Activated CD4-positive, alpha-beta memory T cell treated with anti-CD3 and anti-CD28 coated beads, Interleukin-2, amount 10 ng/mL, durations not matched to agents 7 days and 5 days (primary cell): ENCODE measurements at places on chromosomes 2 and 18. TPM values are rescaled to one million over a fixed set of nuclear protein-coding genes. Genes with fewer than 3 reads are reported as not detected.

DNA sequence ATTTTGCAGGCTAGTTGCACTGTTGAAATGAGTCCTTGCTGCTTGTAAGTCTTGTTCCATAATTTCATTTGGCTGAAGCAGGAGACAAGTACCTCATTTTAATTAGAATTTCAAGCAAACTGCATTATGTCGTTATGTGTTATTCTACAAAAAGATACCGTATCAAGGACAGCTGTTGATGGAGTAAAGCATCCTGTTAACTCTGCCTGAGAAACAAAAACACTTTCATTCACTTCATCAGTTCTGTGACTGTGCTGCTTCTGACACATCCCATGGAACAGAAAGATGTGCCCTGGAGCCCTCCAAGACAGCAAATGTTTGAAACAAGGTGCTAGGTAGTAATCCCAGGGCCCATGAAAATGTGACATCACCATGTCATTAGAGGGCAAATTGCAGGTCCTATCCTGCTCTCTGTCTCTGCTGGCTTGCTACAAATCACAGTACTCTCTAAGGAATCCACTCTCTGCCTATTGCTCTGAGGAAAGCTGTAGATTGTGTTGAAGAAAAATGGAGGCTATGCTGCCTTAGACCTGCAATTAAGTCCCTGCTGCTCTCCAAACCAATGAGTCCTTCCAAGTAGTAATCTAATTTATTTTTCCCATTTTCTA, 209.7 kb upstream of the PARD3B start:
- no peaks in the 10 kb centered on the region for H3K4me1 ChIP-seq
- H3K36me3 ChIP-seq: no peaks in the 10 kb centered on the region
- peaks cover 28% of the 10 kb centered on the region for H3K27me3 ChIP-seq
- H3K27ac ChIP-seq: no peak overlapping the region
- no peak overlapping the region for H3K4me3 ChIP-seq

DNA sequence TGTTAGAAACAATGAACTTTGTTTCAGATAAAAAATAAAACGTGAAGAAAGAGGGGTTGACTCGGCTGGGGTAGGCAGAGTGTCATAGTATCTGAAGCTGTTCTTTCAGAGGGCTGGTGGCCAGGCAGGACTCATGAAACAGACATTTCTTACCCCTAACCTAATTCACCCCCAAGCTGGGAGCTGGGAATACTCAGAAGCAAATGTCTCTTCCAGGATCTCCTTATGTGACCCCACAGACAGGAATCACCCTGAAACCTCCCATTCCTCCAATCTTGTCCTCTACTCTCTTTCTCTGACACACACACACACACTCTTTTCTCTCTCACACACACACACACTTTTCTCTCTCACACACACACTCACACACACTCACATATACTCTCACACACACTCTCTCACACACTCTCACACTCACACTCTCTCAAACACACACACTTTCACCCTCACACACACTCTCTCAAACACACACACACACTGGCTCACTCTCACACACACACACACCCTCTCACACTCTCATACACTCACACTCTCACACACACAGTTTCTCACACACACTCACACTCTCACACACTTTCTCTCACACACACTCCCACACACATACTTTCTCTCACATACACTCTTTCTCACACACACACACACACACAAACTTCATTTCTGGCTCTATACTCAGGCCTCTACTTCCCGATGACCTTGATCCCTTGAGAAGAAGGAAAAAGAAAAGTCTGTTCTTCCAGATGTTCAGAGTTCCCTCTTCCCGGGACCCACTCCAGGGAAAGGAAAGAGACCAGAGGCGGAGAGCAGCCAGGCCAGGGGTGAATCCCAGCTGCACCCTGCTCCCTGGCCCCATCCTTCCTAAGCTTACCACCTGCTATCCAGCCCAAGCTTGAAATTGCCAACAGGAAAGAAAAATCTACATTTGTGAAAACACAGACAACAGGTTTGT, 167.7 kb downstream of the TXNL1 start:
- H3K27me3 ChIP-seq: no peaks in the 10 kb centered on the region
- DNase-seq: no peak
- no peaks in the 10 kb centered on the region for H3K4me1 ChIP-seq

- peaks cover 6% of the 10 kb centered on the region for H3K4me1 ChIP-seq
- no peaks in the 10 kb centered on the region for H3K27me3 ChIP-seq
- no peak overlapping the region for H3K4me3 ChIP-seq
- H3K36me3 ChIP-seq: peaks cover 67% of the 10 kb centered on the region
Observed at GRCh38 chr2:232569541-232569940, 19.1 kb downstream of the EIF4E2 start.

FLACC1 gene
- total RNA-seq: 2.7 TPM

ABCA12 gene
- total RNA-seq: not detected
